CD4-positive, alpha-beta T cell treated with Interleukin-1 beta for 1 hour (primary cell): ENCODE measurements at places on chromosomes 3 and 15.
A peak's percentile ranks its signal among the peaks of the same experiment; 100 is the strongest.

DNA sequence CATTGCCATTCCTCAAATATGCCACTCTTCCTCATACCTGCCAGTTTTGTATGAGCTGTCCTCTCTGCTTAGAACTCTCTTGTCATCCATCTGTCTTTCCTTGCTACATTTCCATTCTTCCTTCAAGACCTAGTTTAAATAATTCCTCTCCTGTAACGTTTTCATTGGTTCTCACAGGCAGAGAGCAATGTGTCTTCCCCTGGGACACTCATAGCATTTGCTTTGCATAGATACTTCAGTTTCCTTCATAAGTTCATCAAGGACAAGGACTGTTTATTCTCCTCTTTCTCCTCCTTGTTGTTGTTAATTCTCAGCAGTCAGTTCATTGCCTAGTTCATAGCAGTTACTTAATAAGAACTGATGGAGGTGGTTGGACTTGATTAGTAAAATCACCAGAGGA is 10.5 kb downstream of the NR2C2 start:
- DNase-seq: no peak

- DNase-seq: no peak
Measured at GRCh38 chr3:176879710-176880109, 317.6 kb downstream of the TBL1XR1 start.

DNA sequence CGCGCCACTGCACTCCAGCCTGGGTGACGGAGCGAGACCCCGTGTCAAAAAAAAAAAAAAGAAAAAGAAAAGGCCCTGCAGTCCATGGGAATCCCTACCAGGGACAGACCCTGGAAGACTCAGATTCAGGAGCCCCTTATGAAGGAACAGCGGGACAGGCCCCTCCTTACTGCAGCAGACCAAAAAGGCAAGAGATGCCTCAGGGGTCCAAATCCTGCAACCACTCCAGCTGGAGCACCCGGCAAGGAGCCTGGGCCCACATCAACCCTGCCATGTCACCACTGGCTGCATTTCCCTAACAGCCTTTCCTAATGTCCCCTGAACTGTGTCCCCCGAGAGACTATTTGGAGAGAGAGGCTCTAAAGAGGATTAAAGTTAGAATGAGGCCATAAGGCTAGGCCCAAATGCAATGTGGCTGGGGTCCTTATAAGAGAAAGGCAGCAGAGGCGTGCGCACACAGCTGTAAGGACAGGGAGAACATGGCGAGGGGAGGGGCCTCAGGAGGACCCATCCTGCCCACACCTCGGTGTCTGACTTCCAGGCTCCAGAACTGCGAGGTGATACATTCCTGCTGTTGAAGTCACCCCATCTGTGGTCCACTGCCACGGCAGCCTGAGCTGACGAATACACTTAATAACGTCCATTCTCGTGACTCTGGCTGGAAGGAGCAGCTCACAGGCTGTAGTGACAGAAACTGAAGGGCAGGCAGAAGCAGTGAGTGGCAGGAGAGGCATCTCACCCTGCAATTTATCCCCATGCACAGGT is 78.1 kb downstream of the ATP10A start:
- DNase-seq: no peak

DNA sequence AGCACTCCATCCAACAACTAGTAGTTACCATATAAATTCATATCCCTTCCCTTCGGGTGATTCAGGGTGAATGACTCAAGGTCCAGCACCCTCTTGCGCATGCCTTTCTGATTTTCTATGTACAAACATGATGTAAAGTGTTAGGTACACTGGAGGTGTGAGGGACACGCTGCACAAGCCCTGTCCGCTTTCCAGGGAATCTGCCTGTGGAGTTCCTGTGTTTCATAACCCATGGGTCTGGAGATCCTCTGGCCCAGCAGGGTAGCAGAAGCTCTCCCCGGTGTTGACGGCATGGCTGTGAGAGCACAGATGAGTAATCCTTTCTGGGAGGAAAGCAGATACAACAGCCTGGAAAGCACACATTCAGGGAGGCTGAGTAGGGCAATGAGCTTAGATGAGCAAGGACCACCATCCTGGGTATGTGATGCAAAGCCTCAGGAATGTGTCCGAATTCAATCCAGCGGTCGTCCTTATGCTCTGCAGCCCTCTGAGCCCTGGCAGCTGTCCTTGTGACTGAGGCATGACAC is 142.9 kb upstream of the TP63 start:
- no peak for DNase-seq

DNA sequence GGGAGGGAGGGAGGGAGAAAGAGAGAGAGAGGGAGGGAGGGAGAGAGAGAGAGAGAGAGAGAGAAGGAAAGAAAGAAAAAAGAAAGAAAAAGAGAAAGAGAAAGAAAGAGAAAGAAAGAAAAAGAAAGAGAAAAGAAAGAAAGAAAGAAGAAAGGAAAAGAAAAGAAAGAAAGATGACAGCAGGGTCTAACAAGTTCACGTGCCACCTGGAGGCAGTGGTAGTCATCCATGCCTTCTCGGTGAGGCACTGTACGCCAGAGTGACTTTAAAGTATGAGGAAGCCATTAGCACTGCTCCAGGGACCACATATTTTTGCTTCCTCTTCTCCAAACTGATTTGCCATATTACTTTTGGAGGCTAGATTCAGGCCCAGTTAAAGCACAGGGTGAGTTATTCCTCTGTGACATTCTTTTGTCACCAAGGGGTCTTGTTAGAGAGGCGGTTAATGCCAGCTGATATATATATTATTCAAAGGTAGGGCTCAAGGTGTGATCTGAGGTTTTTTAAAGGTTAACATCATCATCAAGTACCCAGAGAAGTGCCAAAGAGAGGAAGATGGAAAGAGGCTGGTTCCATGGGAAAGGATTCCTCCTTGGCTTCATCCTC is at the start of gene HTR3D:
Gene HTR3D, plus strand, starts transcription at position 556 of the 606 bp plus-strand sequence. Its CDS starts 0 bp downstream, at position 556.
- DNase-seq: no peak

DNA sequence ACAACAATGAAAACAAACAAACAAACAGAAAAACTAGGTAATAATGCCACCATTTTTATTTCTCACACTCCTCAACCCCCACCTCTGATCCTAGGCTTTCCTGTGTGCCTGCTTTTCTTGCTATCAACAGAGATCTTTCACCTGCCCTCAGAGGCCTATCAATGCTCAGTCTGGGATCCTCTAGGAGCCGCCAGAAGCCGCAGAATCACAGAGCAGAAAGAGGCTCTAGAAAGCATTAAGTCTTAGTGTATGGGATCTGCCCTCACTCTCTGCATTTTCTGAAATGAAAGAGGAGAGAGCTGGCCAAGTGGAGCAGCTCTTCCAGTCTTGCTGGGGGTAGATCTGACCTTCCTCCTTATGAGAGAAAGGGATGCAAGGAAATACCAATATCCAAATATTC is 306.8 kb downstream of the TUSC7 start:
- DNase-seq: no peak

- DNase-seq: no peak
Measured at GRCh38 chr3:66593978-66594377, 93.2 kb upstream of the LRIG1 start.

- no peak for DNase-seq
Measured at GRCh38 chr3:107950417-107950816, 140.4 kb downstream of the CD47 start.

GRCh38 chr3:169475576-169475975 is 187.9 kb downstream of the MECOM start:
- DNase-seq: no peak

GRCh38 chr3:171286580-171287249 is 173.5 kb downstream of the TNIK start:
- DNase-seq: peak; percentile 18

- DNase-seq: no peak
Measured at GRCh38 chr3:168054447-168054846, 41.3 kb downstream of the GOLIM4 start.

GRCh38 chr3:103624271-103624670 is 1189.5 kb downstream of the ZPLD1 start:
- no peak for DNase-seq

GRCh38 chr3:102180280-102180931 is 254.4 kb upstream of the ZPLD1 start:
- peak; percentile 4 for DNase-seq

- DNase-seq: no peak
Measured at GRCh38 chr3:188949996-188950395, 221.8 kb upstream of the TPRG1 start.

- DNase-seq: no peak
Measured at GRCh38 chr15:90953947-90954711, 555 bp upstream of the RCCD1 start.

GRCh38 chr15:92040350-92040749 is 186.8 kb downstream of the SLCO3A1 start:
- no peak for DNase-seq

- no peak for DNase-seq
Measured at GRCh38 chr3:30586806-30587486, 19.5 kb upstream of the TGFBR2 start.

DNA sequence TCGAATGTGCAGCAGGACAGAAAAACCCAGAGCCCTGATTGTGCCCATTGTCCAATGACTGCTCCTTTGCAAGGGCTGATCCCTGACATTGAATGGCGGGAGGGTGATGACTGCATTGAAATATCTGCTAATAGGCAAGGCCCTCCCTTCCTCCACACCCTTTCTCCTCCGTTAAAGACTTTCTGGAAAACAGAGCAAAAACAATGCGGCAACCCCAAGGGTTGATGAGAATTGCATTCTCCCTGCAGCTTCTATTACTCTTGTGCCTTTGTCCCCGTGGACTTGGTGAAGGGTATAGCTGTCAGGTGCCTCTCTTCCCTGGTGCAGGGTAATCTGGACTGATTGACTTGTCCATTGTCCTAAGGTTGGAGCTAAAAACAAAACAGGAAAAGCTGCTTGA is 71.8 kb downstream of the THSD4 start:
- no peak for DNase-seq

DNA sequence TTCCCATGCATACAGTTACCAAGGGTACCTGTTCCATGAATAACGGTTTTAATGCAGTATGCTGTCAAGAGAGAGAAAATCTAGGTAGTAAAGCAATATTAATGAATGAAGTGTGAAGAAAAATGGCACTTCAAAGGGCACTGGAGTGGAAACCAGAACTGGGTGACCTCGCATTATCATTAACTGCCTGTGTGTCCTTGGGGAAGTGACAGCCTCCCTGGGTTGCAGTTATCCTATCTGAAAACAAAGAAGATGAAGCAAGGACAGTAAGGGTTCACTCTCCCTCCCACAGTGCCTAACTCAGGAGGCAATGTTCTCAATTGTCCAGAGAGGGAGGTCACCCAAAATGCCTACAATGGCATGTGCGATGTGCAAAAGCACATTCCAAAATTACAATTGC is 15.1 kb downstream of the MTHFS start:
- DNase-seq: no peak

DNA sequence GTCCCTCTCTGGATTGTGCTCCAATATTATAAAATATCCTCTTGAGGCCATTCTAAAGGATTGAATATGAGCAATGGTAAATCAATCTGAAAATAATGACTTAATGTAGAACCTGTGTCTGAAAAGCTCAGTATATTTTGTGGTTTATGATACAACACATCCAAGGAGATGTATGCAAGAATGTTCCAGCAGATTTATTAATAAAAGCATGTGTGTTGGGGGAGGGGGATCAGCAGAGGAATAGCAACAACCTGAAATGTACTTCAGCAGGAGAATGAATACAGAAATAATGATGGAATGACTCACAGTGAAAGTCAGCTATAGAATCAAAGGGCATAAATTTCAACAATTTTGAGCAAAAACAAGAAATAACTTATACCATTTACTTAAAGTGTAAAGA is 56.7 kb upstream of the NUDT16 start:
- no peak for DNase-seq

DNA sequence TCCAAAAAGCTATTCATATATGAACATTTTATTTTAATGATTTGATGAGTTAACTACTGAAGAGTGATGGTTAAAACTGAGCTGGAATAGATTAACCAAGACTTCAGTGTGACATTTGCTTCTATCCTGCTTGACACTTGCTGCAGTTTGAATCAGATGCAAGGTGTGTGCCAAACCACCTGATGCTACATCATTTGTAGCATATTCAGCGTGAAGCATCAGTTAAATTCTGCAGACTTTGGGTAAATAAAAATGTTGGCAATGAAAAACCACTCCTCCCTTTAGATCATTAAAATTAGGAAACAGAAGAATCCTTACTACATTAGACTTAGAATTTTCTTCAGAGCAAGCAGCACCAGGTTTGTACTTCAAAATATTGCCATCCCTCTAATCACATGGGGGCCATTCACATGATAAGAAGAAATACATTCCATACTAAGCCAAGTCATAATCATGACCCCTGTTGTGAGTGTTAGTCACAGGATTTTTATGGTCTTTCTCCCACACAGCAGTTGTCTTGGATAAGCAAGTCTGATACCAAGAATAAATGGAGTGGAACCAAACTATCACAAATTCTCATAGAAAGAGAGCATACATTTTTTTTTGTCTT is 160.7 kb upstream of the TNIK start:
- DNase-seq: no peak

DNA sequence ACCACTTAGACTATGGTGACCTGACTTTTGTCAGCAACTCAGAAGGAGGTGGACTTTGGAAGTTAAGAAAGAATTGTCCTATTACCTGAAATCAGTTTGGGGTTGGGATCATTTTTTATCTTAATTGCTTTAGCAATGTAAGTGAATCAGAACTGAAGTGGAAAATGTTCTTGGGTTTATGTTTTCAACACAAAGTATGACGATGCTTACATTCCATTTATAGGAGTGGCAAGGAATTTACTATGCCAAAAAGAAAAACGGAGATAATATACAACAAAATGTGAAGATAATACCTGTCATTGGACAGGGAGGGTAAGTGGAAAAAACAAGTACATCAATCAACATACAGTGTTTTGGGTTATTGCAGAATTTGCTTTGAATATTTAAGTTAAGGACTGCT is 116.1 kb downstream of the PDE8A start:
- DNase-seq: no peak

DNA sequence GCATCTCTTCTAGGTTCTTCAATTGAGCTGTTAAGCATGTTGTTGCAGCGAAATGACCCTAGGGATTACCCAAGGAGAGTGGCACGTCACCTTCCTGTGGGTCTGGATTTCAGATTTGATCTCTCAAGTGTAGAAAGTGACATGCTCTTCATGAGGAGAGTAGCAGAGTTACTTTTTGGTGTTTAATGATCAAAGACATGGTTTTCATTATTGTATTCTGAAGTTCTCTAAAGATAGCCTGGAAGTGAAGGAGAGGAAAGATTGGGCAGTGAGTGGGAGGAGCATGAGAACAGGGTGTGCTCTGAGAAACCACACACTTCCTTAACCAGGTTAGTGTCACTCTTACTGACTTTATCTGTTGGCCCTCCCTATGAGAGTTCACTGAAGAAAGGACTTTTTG is 153.6 kb downstream of the AKAP13 start:
- DNase-seq: peak; percentile 30

DNA sequence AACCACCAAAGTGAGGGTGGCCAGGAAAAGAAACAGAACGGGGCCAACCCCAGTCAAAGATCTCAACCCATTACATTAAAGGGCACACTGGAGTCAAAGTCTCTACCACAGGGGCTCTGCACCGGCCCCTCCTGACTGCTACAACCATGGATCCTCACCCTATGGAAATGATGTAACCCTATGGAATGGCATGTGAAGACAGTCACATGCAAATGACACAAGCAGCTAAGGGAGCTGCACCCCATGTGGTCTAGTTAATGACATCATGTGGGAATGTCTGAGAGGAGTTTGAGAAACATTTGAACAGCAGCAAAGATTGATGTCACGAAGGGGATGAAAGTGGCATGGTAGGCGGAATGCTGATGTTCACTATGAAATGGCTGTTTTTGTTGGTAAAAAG is 298.2 kb upstream of the SLCO3A1 start:
- DNase-seq: no peak

- DNase-seq: no peak
Measured at GRCh38 chr3:17709236-17709810, 33.1 kb downstream of the TBC1D5 start.
